ENCODE measurements at places on chromosomes 3 and 15. TPM values are rescaled to one million over a fixed set of nuclear protein-coding genes. Genes with fewer than 3 reads are reported as not detected.
A peak's percentile ranks its signal among the peaks of the same experiment; 100 is the strongest.

DNA sequence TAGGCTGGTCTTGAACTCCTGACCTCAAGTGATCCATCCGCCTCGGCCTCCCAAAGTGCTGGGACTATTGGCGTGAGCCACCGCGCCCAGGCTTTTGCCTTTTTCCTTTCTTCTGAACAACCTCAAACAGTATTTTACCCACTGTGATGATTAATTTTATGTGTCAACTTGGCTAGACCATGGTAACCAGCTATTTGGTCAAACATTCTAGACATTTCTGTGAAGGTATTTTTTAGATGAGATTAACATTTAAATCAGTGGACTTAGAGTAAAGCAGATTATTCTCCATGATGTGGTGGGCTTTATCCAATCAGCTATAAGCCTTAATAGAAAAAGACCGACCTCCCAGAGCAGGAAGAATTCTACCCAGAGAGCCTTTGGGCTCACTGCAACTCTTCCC lies 6.0 kb downstream of the SPATA12 start:
- no peak overlapping the region for H3K4me3 ChIP-seq
- H3K27me3 ChIP-seq, result no peaks in the 10 kb centered on the region
- no peak overlapping the region for H3K27ac ChIP-seq
- H3K36me3 ChIP-seq, result peaks cover 4% of the 10 kb centered on the region
- H3K4me1 ChIP-seq, result peaks cover 3% of the 10 kb centered on the region
- no peak for DNase-seq

DNA sequence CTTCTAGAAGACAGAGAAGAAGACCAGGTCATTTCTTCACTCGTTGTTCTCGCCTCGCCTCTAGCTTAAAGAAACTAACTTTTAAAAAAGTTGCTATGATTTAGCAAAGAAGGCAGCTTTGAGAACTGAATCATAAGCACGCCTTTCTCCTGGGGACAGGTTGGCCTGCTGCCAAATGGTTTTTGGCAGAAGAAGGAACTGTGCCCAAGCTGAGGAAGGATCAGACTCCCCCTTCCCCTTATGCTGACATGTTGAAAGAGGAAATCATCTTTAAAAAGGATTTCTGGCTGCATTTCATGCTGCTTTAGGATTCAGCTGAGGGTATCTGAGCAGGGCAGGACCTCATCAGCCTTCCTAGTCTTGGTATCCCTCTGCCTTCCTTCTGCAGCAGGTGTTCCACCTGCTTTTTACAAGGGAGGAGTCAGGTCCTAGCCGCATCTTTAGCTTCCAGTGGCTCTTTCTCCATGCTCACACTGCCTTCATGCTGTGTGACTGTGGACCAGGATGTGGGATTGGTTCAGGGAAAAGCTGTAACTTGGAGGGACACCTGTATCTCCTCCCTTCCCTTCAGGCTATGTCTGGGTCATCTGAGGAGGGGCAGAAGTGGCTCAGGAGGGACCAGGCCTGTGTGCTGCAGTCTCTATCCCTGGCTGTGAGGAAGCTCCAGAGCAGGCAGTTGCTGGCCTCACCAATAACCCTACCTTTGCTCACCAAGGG lies 34.1 kb upstream of the HACD2 start:
- H3K27me3 ChIP-seq, result no peaks in the 10 kb centered on the region
- H3K36me3 ChIP-seq, result peaks cover 2% of the 10 kb centered on the region
- no peak overlapping the region for H3K27ac ChIP-seq
- no peak for DNase-seq
- peaks cover 7% of the 10 kb centered on the region for H3K4me1 ChIP-seq

GRCh38 chr15:25882466-25882865 lies 19.3 kb upstream of the ATP10A start:
- H3K27me3 ChIP-seq, result no peaks in the 10 kb centered on the region
- H3K4me1 ChIP-seq, result no peaks in the 10 kb centered on the region
- H3K4me3 ChIP-seq, result no peak overlapping the region
- peaks cover 14% of the 10 kb centered on the region for H3K36me3 ChIP-seq
- no peak overlapping the region for H3K27ac ChIP-seq
- DNase-seq, result no peak

- H3K27me3 ChIP-seq, result no peaks in the 10 kb centered on the region
- no peak overlapping the region for H3K4me3 ChIP-seq
- no peak overlapping the region for H3K27ac ChIP-seq
- H3K36me3 ChIP-seq, result no peaks in the 10 kb centered on the region
These were observed 37.5 kb upstream of the SEC13 start for GRCh38 chr3:10358309-10358980.

DNA sequence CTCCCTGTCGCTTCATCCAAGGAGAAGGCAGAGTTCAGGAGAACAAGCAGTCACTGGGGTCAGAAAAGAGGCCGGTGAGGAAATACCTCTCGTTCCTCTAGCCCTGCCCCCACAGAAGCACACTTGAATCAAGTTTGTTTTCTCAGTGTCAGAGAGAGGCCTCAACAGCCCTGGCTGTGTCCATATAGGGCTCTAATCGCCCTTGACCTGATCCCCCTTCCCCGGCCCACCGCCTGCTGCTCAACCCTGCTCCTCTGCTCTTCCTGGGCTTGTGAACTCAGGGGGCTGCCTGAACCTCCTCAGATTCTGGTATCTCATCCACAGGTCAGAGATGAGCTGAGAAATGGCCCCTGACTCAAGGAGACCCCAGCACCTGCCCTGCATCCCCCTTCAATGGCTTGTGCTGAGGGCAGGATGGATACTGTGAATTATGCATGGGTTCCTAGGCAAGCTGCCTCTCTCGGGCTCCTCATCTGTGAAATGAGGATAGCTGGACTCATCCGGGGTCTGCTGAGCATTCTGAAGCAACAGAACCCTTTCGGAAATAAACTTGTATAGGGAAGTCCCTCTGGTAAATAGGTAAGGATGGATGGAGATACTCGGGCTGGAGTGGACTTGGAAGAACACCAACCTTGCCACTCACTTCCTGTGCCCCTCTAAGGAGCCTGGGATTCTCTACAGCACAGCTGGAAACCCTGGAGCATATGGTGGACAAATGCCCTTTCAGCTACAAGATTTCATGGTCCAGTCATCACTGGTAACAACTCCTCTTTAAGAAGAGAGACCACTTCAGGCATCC lies 147.5 kb downstream of the STT3B start:
- no peak overlapping the region for H3K27ac ChIP-seq
- H3K27me3 ChIP-seq, result no peaks in the 10 kb centered on the region
- no peaks in the 10 kb centered on the region for H3K4me1 ChIP-seq
- no peak for DNase-seq

GRCh38 chr3:179666030-179666429 lies 13.2 kb downstream of the USP13 start:
- no peak overlapping the region for H3K27ac ChIP-seq
- no peaks in the 10 kb centered on the region for H3K36me3 ChIP-seq
- DNase-seq, result no peak
- H3K4me1 ChIP-seq, result 0 out of 2 replicates have a peak, but pooled peaks cover 3% of the 10 kb centered on the region

GRCh38 chr3:176633511-176633910 lies 563.8 kb downstream of the TBL1XR1 start:
- no peaks in the 10 kb centered on the region for H3K36me3 ChIP-seq
- H3K4me1 ChIP-seq, result no peaks in the 10 kb centered on the region
- DNase-seq, result peak; percentile 61

The PPM1L gene
- total RNA-seq, result 7.9 TPM

The MCF2L2 gene
- 6.4 TPM for total RNA-seq

The CFAP100 gene
- 0.44 TPM for total RNA-seq

The RARRES1 gene
- 0.81 TPM for total RNA-seq

The ACOX2 gene
- total RNA-seq, result 0.85 TPM

The AZI2 gene
- 36.7 TPM for total RNA-seq

All from H9 (cell line).